Activated T-helper 2 cell treated with anti-CD3 and anti-CD28 coated beads, Interferon-gamma antibody, Interleukin-2, Interleukin-4, amounts not matched to agents 10 μg/mL and 5 μg/mL and 100 μg/mL, durations not matched to agents 14 hours and 24 hours and 36 hours (primary cell): ENCODE measurements at places on chromosomes 13 and 19. TPM values are rescaled to one million over a fixed set of nuclear protein-coding genes. Genes with fewer than 3 reads are reported as not detected.
A peak's percentile ranks its signal among the peaks of the same experiment; 100 is the strongest.

DNA sequence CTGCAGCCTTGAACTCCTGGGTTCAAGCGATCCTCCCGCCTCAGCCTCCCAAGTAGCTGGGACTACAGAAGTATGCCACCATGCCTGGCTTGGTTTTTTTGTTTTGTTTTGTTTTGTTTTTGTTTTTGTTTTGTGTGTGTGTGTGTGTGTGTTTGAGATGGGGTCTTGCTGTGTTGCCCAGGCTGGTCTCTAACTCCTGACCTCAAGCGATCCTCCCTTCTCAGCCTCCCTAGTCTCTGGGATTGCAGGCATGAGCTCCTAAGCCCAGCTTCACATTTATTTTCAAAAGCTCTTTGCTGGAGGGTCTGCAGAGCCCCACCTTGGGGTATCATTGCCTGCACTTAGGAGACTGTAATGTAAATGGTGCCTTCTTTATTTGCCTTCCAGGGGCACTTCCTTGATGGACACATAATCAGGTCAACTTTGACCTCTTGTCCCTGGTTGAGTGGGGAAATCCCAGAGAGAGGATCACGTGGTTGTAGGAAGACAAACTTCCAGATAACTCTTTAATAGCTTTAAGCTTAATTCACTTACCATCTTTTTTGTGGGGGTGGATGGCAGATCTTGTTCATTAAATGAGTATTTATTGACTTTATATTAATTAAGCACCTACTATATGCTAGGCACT, 72.9 kb upstream of the NPAS1 start:
- DNase-seq, result no peak

ZNF419 gene
- 4.8 and 5.1 TPM in 2 replicates for total RNA-seq

LPAR6 gene
- 4.5 and 5.8 TPM in 2 replicates for total RNA-seq

- peak; percentile 94 for DNase-seq
These were observed at the start of gene RPS15 for GRCh38 chr19:1438035-1438932. Gene RPS15, plus strand, starts transcription at chr19:1438396. Its CDS starts 30 bp downstream, at chr19:1438426.

NFIC gene
- total RNA-seq, result 16.5 and 17.3 TPM in 2 replicates

DNA sequence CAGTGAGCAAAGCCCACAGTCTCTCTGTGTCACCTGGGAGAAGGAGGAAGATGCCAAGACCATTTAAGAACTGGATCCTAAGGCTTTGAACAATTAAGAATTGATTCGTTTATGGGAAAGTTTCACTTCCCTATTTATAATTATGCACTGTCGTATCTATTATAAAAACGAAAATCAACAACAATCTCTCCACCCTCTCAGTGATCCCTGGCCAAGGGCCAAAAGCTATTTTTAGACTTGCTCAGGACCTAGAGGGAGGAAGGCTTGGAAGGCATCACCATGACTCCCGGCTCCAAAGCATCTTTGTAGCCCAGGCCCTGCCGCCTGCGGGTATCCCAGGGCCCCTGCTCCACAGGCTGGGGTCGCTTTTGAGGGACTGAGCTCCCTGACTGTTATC, 1.3 kb downstream of the RHPN2 start:
- DNase-seq, result no peak

- DNase-seq, result no peak
These were observed 764.1 kb upstream of the SLITRK6 start for GRCh38 chr13:86563308-86563707.

PTGIR gene
- 214 and 218 TPM in 2 replicates for total RNA-seq

DNA sequence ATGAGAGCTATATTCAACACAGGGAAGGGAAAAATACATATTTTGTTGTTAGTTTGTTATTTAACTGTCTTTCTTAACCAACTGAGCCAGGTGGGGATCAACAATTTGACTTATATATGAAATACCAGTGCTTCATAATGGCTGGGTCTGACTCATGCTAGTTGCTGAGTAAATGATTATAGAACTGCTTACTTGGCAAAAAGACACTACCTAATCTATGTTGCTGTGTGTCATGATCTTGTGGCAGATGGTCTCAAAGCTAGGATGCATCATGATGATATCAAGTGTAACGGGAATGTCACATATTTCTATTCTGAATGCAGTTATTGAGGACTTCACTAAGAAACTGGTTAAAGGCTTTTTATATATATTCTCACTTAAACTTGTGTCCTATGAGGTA, 727.4 kb upstream of the SLITRK1 start:
- no peak for DNase-seq
